ENCODE measurements at places on chromosomes 6 and 20.

GRCh38 chr6:137846274-137846673 is 20.8 kb upstream of the TNFAIP3 start:
- no peak for DNase-seq

DNA sequence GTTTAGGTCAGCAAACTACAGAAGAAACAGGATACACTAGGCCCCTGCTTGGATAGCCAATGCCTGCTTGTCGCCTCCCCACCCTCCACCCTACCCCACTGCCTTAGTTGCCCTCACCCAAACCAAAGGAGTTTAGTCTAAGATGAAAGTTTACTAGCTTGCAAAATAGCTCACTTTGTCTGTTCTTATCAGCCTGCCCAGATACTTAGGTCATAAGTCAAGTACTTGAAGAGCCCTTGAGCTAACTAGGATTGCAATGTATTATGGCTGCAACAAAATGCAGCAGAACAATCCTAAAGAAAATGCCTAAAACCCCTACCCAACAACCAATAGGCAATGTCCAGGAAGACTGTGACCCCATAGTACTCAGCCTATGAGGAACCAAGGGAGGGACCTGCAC is 7.3 kb upstream of the ENTPD6 start:
- DNase-seq = no peak

DNA sequence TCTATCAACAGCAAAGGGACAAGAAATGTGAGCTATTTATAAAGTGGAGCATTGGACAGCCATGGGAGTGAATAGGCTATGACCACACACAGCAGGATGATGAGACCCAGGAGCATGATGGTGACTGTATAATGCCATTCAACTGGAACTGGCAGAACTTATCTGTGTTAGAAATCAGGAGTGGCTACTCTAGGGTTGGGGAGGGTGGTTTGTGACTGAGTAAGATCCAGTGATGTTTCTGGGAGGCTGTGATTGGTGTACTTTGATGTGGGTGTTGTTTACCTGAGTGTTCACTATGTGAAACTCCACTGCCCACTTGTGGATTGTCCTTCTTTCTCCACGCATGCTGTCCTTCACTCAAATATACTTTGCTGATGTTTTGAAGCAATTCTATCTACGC is 11.5 kb upstream of the HLA-B start:
- no peak for DNase-seq

GRCh38 chr20:17992224-17992637 is 23.4 kb downstream of the MGME1 start:
- no peak for DNase-seq

- no peak for DNase-seq
These were observed 155.2 kb upstream of the ESR1 start for GRCh38 chr6:151652325-151652724.

DNA sequence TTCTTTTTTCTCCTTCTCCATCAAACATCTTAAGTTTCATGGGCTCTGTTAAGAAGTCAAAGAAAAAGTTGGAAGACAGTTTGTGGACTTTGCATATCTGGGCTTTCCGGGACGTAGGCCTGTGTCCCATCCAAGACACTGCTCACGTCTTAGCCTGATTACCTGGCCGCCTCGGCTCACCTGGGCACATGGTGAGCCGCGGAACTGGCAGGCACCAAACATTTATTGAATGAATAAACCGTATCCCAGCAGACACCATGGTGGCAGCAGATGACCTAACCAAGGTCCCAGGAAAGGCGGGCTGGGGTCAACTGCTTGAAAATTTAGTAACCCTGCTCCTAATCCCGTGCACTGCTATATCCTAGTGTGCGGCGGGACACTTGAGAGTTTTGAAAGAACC is 35.6 kb downstream of the GNAS start:
- DNase-seq = no peak

DNA sequence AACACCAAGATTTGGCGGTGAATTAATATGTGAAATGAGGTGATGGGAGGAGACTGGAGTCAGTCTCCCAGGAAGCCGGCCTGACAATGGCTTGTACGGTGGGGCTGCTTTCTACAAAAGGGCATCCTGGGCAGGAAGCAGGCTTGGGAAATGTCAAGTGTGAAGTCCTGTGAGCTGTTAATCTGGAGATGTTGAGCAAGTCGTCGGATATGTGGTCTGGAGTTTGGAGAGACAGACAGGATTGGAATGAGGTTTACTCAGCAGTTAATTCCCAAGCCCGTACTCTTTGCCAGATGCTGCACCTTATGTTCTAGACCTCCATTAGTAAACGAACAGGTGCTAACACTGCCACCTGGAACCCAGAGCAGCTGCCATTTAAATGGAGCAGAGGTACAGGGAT is 107.7 kb upstream of the FOXC1 start:
- no peak for DNase-seq

DNA sequence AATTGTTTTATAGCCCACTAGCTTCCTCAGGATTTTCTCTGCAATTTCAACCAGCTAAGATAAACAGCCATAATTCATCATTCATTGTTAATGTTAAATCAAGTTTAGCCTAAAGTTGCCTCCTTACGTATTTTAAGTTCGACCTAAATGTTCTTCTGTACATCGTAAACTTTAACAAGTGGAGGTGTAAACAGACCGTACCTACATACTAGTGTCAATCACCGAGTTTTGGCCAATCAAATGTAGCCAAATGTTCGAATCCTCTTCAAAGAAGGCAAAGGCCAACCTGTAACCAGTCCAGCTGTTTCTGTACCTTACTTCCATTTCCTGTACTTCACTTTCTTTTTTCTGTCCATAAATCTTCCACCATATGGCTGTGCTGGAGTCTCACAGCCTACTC is 13.5 kb downstream of the MBOAT1 start:
- no peak for DNase-seq

GRCh38 chr6:139508023-139508422 is 133.6 kb upstream of the CITED2 start:
- DNase-seq = no peak

GRCh38 chr6:39092124-39092523 is 22.9 kb downstream of the SAYSD1 start:
- DNase-seq = no peak

- no peak for DNase-seq
These were observed 334.8 kb upstream of the SULF2 start for GRCh38 chr20:48120120-48120519.

DNA sequence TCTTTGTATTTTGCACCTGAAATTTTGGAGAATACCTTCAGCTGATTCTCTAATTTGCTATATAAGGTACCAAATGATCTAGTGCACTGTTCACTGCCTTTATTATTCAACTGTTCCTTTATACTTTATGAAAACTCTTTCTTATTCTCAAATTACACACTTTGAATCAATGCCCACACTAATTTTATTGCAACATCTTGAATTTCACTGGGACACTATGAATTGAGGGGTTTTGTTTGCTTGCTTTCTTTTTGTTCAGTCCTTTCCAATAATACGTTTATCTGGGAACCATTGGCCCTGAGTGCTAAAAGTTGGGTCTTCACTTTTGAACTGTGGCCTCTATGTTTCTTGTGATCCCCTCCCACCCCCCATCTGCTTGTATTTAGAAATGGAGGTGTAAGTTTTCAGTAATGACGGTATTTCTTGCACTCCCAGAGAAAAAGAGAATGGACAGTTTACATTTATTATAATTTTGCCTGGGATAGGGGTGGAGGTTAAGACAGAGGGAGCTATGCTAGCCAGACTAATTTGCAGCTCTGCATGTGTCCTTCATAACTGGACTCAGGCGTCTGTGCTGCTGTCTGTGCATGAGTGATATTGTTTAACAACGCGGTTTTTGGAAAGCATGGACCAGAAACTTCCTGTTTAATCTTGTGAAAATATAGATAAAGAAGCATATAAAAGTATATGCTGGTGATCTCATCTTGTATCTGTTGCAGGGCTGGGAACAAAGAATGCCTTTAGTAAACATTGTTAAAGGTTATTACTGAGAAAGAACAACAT is 98.1 kb downstream of the DNAH8 start:
- DNase-seq = no peak

- no peak for DNase-seq
These were observed 50.9 kb upstream of the TAB2 start for GRCh38 chr6:149266659-149267058.

DNA sequence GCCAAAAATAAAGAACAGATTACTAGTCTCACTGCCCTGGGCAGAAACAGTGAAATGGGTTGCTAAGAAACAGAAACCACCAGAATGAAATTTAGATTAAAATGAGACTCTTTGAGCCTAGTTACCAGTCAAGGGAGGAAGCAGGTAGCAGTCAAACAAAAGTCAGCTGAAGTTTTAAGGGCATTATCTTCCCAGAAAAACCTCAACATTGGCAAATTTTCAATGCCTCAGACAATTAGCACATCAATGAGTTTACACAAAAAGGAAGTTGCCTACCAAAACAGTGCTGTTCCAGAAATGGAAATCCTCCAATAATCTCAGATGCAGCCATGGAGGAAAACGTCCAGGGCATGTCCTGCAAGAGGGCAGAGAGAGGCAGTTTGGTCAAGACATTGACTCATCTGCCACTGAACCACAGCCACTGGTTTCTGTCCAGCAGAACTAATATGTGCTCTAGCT is 399.7 kb upstream of the ADGRB3 start:
- no peak for DNase-seq

DNA sequence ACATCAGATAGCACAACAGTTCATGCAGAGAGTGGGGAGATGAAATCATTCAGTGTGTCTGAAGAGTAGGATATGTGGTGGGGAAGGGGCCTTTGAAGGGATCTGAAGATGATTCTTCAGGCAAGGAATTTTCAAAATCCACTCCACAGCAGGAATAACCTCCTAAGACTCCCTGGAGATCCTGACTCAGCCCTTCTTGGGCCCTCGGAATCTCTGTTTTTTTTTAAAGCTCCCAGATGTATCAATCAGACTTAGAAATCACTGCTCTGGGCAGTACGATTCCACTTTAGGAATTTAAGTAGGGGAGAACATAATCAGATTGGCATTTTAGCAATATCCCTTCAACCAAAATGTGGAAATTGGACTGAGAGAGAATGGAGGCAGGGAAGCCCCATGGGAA is 55.5 kb downstream of the RIOK1 start:
- DNase-seq = no peak

DNA sequence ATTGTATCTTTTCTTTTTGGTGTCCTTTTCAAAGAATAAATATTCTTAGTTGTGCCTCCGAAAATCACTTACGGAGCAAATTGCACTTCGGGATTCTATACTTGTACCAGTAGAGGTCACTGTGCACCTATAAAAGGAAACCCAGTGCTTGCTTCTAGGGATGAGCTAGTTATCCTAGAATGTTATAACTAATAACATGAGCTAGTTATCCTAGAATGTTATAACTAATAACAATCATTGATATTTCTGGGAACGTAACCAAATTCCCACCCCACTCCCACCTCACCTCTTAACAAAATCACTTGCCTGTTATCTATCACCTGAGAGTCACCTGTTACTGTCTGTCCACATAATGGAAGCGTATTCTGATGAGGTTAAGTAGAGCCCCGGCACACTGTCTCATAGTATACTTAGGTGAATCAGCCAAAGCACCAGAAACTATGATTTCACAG is 126.9 kb upstream of the TIAM2 start:
- no peak for DNase-seq

GRCh38 chr6:217048-217659 is 75.1 kb upstream of the DUSP22 start:
- peak; percentile 44 for DNase-seq

DNA sequence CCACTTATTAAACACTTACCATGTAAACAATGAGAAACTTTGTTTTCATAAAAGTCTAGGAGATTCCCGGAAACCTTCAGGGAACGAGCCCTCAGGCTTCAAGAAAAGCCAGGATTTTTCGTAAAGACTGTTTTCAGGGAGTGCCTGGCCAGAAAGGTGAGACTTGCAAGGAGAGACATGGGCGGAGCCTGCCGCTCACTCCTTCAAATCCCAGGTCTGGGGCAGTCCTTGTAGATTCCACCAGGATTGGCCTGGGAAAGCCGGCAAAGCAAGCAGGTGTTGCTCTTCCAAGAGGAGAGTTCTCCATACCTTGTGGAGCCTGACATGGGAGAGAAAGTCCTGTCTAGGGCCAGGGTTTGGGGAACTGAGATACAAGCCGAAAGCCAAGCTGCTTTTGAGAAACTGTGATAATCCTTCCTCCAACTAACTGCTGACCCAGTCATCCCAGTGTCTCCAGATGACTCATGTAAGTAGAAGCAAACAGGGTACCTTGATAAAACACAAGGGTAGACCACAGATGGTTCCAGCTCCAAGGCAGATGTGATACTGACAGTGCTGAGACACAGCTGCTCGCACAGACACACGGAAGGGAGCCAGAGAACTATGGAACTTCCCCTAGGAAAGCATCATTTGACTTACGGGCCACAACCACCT is 69.4 kb upstream of the NAA20 start:
- no peak for DNase-seq

- no peak for DNase-seq
These were observed 27.7 kb downstream of the GNAS-AS1 start for GRCh38 chr20:58822748-58823730.

DNA sequence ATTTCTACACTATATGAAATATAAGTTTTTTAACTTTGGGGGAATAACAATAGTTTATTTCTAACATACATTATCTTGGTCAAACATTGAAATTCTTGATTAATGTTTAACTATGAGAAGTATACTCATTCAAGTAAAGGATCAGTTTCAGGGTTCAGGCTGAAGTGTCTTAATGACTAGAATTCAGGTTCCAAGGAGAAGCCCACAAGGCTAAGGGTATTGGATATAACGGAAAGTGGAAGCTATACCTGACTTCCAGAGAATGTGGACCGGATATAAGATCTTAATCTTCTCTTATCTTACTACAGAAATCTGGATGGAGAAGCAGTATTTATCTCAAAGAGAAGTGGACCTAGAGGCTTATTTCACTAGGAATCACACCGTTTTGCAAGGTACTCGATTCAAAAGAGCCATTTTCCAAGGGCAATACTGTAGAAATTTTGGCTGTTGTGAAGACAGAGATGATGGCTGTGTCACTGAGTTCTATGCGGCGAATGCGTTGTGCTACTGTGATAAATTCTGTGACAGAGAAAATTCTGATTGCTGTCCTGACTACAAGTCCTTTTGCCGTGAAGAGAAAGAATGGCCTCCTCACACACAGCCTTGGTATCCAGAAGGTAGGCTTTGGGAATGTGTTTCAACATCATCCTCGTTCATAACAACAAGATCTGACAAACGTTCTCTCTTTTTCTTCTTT is at the start of gene TINAG:
Gene TINAG (plus strand): TSS at position 153 of the 697 bp plus-strand sequence. CDS start 110 bp downstream, at position 263.
- no peak for DNase-seq

- no peak for DNase-seq
These were observed 140.9 kb downstream of the THBS2 start for GRCh38 chr6:169112483-169113320.

- no peak for DNase-seq
These were observed 111.8 kb upstream of the ZFP64 start for GRCh38 chr20:52303281-52303950.

- DNase-seq = no peak
These were observed 12.8 kb upstream of the KHDRBS2 start for GRCh38 chr6:62298745-62299392.

- no peak for DNase-seq
These were observed 8.4 kb downstream of the CST7 start for GRCh38 chr20:24957326-24958016.

- no peak for DNase-seq
These were observed 25.6 kb downstream of the DHX35 start for GRCh38 chr20:38987777-38988176.
